Esophagus mucosa (tissue), 1 donor: ENCODE measurements at places on chromosomes 4 and X. TPM values are rescaled to one million over a fixed set of nuclear protein-coding genes. Genes with fewer than 3 reads are reported as not detected.

The AGTR2 gene
- not detected for total RNA-seq

The ARFIP1 gene
- total RNA-seq: 29.8 TPM

The CISD2 gene
- 15.5 TPM for total RNA-seq

The LEF1 gene
- 10.0 TPM for total RNA-seq

The RBM46 gene
- total RNA-seq: not detected

The FGB gene
- total RNA-seq: 0.52 TPM

The UCP1 gene
- not detected for total RNA-seq

The VSIG4 gene
- 2.9 TPM for total RNA-seq

The ZFYVE28 gene
- 5.3 TPM for total RNA-seq

The FHL1 gene
- total RNA-seq: 18.7 TPM

The GYPA gene
- total RNA-seq: not detected

The TASL gene
- 0.16 TPM for total RNA-seq

The MAGED4 gene
- 1.4 TPM for total RNA-seq

The CXXC4 gene
- 0.12 TPM for total RNA-seq

The BCORL1 gene
- total RNA-seq: 2.6 TPM

The PDE6B gene
- 0.88 TPM for total RNA-seq

The SMARCA5 gene
- total RNA-seq: 17.9 TPM

The STARD8 gene
- total RNA-seq: 0.96 TPM

The TMEM47 gene
- total RNA-seq: 0.92 TPM

The SGCB gene
- 7.4 TPM for total RNA-seq

The GLRA2 gene
- total RNA-seq: not detected

The EDA gene
- total RNA-seq: 1.5 TPM

The HHIP gene
- not detected for total RNA-seq

The LGI2 gene
- 0.20 TPM for total RNA-seq

The TMEM150C gene
- total RNA-seq: 0.80 TPM

The RHOXF1 gene
- total RNA-seq: not detected

The ANXA5 gene
- total RNA-seq: 96.4 TPM

The IL3RA gene
- total RNA-seq: 1.2 TPM

The SHROOM2 gene
- total RNA-seq: 7.7 TPM
